ENCODE measurements at places on chromosomes 3 and 15.

GRCh38 chr15:78312536-78312935, 13.1 kb upstream of the SKIC8 start:
- no peak for DNase-seq

- DNase-seq = no peak
Observed at GRCh38 chr3:23444386-23444785, 241.3 kb downstream of the UBE2E2 start.

DNA sequence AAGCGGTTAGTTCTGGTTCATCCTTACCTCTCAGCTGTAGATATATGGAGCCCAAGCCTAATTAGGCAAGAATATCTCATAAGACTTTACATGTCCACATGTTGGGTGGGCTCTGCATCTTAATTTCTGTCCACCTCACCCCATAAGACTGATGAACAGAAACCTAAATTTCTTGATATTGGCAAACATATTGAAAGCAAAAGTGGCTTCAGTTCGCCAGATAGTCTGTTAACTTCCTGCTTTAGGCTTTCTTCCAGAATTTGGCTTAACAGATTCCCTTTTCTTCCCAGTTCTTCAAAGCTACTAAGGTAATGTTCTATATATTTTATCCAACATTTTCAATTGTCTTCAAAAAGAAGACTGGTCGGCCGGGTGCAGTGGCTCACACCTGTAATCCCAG, 19.7 kb downstream of the GABPB1 start:
- DNase-seq = no peak

DNA sequence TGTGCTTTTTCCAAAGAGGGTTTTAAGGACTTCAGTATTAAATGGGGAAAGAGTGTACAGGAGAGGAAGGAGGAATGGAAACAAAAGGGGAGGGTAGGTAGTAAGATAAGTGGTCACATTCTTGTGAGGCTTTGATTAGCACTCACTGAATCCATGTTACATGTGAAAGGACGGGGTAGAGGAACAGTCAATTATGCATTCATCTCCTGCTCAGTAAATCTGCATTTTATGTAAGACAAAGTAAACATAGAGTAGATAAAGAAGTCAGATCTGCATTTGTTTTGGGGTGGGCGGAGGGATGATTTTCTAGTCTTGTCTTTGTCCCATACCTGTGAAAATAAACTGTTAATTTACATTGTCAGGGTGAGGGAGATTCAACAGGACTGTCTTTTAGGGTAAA, 50.8 kb downstream of the SACM1L start:
- DNase-seq = no peak

- DNase-seq = no peak
Observed at GRCh38 chr15:90884719-90885431, 571 bp downstream of the FES start.

- DNase-seq = no peak
Observed at GRCh38 chr3:170802164-170803151, 67.5 kb downstream of the RPL22L1 start.

Measured in NCI-H187 (cell line).